IMR-90 (cell line): ENCODE measurements at places on chromosomes 2 and 18. TPM values are rescaled to one million over a fixed set of nuclear protein-coding genes. Genes with fewer than 3 reads are reported as not detected.
A peak's percentile ranks its signal among the peaks of the same experiment; 100 is the strongest.

- peak; percentile 98 for DNase-seq
Observed at GRCh38 chr18:67670024-67670543, 153.6 kb upstream of the DSEL start.

DNA sequence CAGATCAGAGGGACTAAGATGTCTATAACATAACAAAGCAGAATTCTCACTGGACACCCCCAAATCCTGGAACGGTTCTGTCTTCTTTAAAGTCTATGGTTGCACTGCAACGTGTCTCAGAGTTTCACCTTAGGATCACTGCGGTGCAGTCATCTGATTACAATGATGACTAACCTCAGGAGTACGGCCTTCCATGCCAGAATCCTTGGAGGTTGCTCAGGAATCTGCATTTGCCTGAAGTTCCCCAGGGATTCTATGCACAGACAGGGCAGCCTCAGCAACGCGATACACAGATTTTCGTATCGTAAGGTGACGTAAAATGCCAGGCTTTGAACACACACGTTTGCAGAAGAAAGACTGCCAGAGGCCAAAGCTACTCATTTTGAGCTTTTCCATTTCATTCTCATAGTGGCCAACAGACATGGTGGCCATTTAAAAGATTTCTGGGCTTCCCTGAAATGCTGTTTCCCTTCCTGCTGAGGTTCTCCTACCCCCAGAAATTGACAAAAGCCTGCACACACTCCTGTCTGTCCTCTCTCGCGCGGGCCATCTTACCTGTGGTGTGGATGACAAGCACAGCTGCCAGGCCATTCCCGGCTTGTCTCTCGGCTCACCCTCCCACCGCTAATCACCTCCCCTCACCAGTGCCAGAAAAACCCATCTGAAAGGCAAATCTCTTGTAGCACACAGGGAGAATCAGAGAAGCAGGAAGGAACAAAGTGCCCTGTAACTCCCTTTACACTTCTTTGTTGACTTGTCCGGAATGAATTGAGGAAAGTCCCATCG is 148.8 kb downstream of the ACKR3 start:
- peak; percentile 8 for DNase-seq

GRCh38 chr2:239570971-239571520 is 170.2 kb upstream of the HDAC4 start:
- DNase-seq: no peak

GRCh38 chr2:28035163-28035690 is 144.7 kb downstream of the BABAM2 start:
- DNase-seq: no peak

DNA sequence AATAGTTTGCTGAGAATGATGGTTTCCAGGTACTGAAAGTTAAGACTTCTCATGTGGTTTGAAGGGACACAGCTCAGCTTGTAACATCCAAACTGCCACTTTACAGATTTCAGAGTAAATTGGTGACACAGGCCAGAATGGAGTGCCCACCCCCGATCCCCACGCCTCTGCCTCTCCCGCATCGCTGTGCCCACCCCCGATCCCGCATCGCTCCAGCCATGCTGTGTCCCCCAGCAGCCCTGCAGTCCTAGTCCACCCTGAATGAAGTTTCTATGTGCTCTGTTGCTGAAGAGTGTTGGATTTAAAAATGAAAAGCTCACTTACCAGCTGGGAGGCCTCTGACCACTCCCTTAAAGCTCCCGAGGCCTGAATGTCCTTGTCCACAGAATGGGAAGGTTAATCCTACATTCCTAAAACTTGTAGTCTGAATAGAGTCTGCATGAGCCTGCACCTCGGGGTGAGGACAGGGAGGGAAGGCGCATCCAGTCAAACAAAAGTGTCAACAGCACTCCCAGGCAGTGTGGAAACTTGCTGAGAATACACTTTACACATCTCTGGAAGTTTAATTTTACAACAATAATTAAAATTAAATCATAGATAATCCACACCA is 176.4 kb upstream of the ID2 start:
- no peak for DNase-seq

GRCh38 chr2:156405586-156405985 is 30.6 kb upstream of the GPD2 start:
- peak; percentile 16 for DNase-seq

GRCh38 chr2:38791744-38792143 is 13.7 kb downstream of the GEMIN6 start:
- no peak for DNase-seq

DNA sequence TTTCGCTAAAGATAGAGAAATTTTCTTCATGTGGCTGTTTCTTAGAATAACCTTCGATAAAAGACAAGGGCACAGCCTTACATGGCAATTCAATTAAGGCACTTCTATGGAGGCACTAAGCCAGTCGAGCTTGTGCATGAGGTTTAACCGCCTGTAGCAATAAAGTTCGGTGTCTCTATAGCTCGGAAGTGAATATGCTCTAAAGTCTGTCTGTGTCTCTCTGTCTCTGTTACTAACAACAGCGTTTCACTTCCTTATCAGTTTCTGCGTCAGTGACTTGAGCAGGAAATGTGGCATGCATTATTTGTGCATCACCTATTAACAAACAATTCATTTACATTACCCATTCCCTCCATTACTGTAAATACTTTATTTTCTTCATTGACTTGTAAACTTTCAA is 365.1 kb upstream of the NETO1 start:
- no peak for DNase-seq

GRCh38 chr2:75558786-75559679 is 1.7 kb downstream of the EVA1A start:
- peak; percentile 41 for DNase-seq

GRCh38 chr2:196077821-196078220 is 9.2 kb upstream of the DNAH7 start:
- DNase-seq: peak; percentile 49

DNA sequence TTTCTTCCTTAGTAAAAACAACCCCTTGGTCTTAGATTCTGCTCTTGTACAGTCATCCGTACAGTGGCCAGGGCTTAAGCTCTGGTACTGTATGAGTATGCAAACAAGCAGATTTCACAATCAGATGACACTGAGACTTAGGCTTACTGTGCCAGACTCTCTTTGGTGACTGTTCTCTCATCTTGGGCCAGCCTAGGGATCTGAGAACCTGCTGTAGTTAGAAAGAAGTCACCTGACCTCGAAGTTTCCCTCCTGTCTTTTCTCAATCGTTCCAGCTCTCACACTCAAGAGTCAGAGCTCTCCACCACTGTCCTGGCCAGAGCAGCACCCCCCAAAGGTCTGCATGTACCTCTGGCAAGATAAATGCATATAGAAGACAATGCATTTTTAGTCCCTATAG is 63.2 kb downstream of the ZEB2 start:
- peak; percentile 97 for DNase-seq

DNA sequence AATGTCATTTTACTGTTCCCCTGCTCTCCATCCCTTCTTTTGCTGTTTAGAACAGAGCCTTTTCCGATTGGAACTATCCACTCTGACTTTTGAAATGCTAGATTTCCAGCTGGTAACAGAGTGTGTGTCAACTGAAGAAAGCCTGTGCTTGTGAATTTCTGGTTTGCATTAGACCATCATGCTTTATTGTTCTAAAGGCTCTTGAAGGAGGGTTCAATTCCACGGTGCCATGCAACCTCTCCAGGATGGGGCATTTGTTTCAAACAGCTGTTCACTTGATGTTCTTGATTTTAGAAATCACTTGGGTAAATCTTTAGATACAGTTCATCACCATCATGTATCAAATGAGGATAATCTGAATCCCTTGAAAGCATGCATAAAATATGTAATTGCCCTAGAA is 156.7 kb downstream of the QPCT start:
- no peak for DNase-seq

DNA sequence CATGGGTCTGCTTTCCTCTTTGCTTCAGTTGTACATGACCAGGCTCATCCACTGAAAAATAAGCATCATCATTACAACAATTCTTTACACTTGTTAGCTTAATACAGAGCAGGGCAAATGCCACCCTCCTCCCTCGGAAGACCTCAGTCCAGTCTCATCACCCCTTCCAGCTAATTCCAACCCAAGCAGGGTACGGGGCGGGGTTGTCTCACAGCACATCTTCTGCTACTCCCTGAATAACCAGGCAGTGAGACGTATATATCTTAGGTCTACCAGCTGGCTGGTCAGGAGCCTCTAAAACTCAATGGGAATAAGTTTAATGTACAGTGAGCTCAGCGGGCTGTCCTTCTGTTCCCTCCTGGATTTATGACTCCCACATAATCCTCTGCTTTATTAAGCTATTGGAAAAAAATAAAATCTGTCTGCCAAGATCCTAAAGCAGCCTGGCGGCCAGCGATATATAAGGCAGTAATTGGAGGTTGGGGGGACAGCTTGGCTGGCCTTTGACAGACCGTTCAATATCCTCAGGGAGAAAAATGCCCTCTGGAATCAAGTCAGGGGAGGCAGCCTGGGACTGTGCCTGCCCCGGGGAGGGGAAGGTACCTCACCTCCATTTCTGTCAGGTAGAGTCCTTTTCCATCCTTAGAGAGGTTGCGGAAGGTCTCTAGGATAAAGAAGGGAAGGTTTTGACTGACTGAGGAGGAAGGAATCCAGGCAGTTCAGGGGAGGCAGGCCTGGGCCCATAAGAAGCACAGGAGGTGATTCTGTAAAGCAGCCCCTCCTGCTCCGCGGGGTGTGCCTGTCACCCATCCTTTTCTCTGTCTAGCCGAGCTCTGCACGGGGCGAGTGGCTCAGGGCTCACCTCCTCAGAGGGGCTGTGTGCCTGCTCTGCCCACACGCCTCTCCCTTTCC is 76.3 kb downstream of the CAPN13 start:
- no peak for DNase-seq

- DNase-seq: no peak
Observed at GRCh38 chr18:11392292-11392691, 217.1 kb upstream of the SLC35G4 start.

GRCh38 chr2:66433945-66434678 is 813 bp upstream of the MEIS1 start:
- DNase-seq: peak; percentile 76

DNA sequence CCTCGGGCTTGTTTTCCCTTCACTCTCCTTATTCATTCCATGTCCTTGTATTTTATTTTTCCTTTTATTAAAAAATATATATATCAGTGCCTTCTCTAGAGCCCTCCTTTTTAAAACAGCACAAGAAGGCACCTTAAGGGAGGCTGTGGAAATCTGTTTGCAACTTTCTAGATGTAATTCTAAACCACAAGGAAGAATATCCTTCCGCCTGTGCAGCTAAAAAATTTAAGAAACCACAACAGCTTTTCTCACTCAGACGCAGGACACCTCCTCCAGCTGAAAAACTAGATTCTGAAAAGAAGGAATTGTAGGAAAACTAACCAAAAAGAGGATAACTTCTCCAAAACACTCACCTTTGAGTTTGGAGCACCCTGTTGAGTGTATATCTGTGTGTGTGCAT is 142.2 kb downstream of the BCL11A start:
- peak; percentile 26 for DNase-seq

GRCh38 chr18:67517444-67517765 is 885 bp upstream of the DSEL start:
- peak; percentile 25 for DNase-seq

DNA sequence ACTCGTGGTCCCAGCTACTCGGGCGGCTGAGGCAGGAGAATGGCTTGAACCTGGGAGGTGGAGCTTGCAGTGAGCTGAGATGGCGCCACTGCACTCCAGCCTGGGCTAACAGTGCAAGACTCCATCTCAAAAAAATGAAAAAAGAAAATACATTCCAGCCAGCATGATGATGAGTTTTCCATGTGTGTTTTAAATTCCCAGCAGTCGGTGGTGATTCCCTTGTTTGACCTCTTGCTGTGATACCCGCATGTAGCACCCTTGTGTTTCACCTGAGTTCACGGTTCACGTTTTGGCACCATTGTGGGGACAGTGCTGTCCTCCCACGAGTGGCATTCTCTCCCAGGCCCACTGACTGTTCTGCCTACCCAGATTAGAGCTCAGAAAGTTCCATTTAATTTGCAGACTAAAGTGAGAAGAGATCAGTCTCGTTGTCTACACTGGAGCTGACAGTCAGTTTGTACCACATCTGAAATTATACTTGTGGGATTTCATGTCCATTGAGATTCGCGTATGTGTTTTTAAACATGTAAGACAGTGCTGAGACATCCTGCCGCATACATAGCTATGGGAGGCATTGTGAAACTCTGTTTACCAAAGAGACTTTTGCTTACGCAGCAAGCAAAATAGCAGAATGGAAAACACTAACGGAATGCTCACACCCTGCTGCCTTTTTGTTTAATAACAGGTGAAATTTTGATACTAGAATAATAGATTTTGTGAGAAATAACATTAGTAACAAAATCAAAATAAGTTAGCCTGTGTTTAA is 157.1 kb downstream of the GBX2 start:
- DNase-seq: no peak

DNA sequence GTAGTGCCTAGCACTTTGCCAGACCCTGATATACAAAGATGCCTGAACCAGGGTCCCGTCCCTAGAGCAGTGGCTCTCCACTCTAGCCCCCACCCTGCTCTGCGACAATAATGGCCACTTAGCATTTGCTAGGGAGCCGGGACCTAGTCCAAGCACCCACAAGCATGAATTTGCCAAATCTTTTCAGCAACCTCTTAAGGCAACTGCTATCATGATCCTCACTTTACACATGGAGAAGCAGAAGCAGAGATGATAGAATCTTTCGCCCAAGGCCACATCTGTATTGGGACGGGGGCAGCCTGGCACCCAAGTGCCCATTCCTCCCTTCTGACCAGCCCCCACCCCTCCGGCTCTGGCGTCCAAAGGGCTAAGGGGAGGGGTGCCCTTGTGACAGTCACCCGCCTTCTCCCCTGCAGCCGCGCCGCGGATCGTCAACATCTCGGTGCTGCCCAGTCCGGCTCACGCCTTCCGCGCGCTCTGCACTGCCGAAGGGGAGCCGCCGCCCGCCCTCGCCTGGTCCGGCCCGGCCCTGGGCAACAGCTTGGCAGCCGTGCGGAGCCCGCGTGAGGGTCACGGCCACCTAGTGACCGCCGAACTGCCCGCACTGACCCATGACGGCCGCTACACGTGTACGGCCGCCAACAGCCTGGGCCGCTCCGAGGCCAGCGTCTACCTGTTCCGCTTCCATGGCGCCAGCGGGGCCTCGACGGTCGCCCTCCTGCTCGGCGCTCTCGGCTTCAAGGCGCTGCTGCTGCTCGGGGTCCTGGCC is 13.0 kb downstream of the SIGLEC15 start:
- no peak for DNase-seq

DNA sequence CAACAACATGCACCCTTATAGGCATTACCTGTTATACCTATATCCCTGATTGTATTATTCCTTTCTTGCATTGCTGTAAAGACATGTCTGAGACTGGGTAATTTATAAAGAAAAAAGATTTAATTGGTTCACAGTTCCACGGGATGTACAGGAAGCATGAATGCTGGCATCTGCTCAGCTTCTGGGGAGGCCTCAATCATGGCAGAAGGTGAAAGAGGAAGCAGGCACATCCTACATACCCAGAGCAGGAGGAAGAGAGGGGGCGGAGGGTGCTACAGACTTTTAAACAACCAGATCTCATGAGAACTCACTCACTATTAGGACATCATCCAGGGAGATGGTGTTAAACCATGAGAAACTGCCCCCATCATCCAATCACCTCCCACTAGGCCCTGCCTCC is 191.7 kb upstream of the SPHKAP start:
- no peak for DNase-seq

The TWIST2 gene
- 9.3 and 14.7 TPM in 2 replicates for total RNA-seq

The CBLN2 gene
- not detected in 2 replicates for total RNA-seq

The TSN gene
- total RNA-seq: 56.3 and 57.5 TPM in 2 replicates

The RFTN2 gene
- 2.3 and 2.5 TPM in 2 replicates for total RNA-seq

The ALPP gene
- total RNA-seq: not detected in 2 replicates

The UPP2 gene
- total RNA-seq: not detected in 2 replicates

The NETO1 gene
- total RNA-seq: 0.28 and 0.36 TPM in 2 replicates

The NYAP2 gene
- total RNA-seq: not detected in 2 replicates

The MFSD6 gene
- 7.7 and 8.1 TPM in 2 replicates for total RNA-seq
